Thoracic aorta (tissue), 2 donors: ENCODE measurements at places on chromosomes 1 and 21. TPM values are rescaled to one million over a fixed set of nuclear protein-coding genes. Genes with fewer than 3 reads are reported as not detected.

- peaks cover 14% of the 10 kb centered on the region for H3K4me1 ChIP-seq
- H3K27ac ChIP-seq = peak overlapping the region; percentile 81
- no peaks in the 10 kb centered on the region for H3K36me3 ChIP-seq
- H3K4me3 ChIP-seq = peak overlapping the region; percentile 56
- no peak for DNase-seq
Observed at GRCh38 chr1:23930861-23931490, 17.8 kb upstream of the CNR2 start.

DNA sequence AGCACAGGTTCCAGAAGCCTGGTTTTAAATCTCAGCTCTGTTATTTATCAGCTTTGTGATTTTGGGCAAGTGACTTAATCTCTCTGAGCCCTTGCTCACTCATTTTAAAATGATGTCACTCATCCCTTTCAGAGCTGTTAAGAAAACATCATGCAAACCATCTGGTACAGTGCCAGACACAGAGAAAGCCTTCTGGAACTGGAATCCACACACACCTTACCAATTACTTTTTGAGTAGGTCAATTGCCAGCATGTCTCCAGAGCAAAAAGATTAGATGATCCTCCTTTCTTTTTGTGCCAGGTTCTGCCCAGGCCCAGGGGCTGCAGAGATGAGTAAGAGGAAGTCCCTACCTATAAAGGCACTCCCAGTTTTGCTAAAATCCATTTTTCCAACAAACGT is 61.3 kb downstream of the ROR1 start:
- no peak for DNase-seq
- H3K36me3 ChIP-seq = no peaks in the 10 kb centered on the region

DNA sequence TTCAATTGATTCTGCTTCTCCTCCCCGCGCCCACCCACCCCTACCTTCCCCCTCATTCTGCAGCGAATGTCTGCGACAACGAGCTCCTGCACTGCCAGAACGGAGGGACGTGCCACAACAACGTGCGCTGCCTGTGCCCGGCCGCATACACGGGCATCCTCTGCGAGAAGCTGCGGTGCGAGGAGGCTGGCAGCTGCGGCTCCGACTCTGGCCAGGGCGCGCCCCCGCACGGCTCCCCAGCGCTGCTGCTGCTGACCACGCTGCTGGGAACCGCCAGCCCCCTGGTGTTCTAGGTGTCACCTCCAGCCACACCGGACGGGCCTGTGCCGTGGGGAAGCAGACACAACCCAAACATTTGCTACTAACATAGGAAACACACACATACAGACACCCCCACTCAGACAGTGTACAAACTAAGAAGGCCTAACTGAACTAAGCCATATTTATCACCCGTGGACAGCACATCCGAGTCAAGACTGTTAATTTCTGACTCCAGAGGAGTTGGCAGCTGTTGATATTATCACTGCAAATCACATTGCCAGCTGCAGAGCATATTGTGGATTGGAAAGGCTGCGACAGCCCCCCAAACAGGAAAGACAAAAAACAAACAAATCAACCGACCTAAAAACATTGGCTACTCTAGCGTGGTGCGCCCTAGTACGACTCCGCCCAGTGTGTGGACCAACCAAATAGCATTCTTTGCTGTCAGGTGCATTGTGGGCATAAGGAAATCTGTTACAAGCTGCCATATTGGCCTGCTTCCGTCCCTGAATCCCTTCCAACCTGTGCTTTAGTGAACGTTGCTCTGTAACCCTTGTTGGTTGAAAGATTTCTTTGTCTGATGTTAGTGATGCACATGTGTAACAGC is 339.9 kb downstream of the NTNG1 start:
- H3K27ac ChIP-seq = no peak overlapping the region
- no peak overlapping the region for H3K4me3 ChIP-seq

DNA sequence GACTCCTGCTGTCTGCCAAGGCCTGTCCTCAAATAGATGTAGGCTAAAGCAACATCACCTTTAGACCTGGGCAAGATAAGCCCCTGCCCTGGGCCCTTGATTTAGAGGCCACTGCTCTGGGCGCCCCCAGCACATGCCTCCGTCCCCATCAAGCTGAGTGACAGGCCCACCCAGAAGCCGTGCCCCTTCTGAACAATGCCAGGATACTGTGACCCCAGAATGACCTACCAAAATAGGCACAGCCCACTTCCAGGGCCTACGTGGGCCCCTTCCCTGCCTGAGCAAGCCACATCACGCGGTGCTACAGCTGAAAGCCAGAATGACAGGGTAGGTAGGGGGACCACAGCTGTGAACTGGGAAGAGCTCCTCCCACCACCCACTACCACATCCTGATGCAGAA is 24.7 kb upstream of the BECN2 start:
- H3K36me3 ChIP-seq = no peaks in the 10 kb centered on the region
- no peaks in the 10 kb centered on the region for H3K27me3 ChIP-seq
- H3K4me1 ChIP-seq = no peaks in the 10 kb centered on the region
- no peak overlapping the region for H3K27ac ChIP-seq
- H3K4me3 ChIP-seq = no peak overlapping the region

DNA sequence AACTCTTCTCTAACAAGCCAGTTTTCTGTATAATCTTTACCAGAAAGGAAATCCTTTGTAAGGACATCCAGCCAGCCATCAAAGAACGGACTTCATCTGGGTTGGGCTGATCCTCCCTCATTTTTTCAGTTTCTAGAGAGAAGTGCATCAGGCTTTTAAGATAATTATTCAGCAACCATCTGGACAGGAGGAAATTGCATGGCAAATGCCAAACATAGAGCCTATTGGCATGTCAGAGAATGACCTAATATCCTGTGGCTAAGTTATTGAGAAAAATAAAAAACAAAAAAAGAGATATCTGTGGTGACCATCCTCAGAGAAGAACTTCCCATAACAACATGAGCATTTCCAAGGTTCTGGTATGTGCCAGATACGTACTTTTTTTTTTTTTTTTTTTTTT is 74.9 kb upstream of the BEND5 start:
- H3K4me3 ChIP-seq = no peak overlapping the region
- H3K27ac ChIP-seq = no peak overlapping the region
- DNase-seq = no peak
- no peaks in the 10 kb centered on the region for H3K36me3 ChIP-seq

DNA sequence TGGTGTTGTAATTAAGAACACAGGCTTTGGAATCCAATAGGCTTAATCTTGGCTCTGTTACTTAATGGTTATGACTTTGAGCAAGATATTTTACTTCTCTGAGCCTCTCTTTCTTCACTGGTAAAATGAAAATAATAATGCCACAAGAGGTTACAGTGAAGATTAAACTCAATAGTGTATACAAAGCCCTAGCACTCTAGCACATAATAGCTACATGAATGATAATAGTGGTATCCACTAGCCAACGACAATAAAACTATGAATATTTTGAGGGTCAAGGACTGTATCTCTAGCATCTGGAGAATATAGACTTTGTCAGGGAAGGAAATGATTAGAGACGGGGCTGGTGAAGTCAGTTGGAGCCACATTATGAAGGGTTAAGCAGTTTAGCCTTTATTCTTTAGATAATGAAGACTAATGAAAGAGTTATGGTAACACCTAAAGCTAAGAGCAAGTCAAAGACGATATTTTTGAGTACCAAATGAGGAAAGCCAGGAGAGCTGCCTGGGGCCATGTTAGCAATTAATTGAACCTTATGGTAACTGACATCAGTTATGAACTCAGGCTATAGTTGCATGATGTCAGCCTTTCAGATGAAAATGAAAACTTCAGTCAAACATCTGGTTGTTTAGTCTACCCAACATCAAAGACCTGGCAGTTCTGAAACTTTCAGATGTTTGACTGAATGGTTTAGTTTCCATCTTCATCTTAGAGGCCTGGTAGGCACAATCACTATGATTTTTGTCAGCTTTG is 32.8 kb upstream of the RNF11 start:
- no peak overlapping the region for H3K27ac ChIP-seq
- no peak overlapping the region for H3K4me3 ChIP-seq
- DNase-seq = no peak
- no peaks in the 10 kb centered on the region for H3K27me3 ChIP-seq
- no peaks in the 10 kb centered on the region for H3K36me3 ChIP-seq
- H3K4me1 ChIP-seq = no peaks in the 10 kb centered on the region

GRCh38 chr1:20445956-20446355 is 40.1 kb downstream of the CAMK2N1 start:
- no peak for DNase-seq
- H3K4me3 ChIP-seq = no peak overlapping the region

- H3K27ac ChIP-seq = no peak overlapping the region
- DNase-seq = no peak
- no peaks in the 10 kb centered on the region for H3K36me3 ChIP-seq
- H3K27me3 ChIP-seq = no peaks in the 10 kb centered on the region
Observed at GRCh38 chr1:28136169-28136921, 40.1 kb downstream of the PTAFR start.

Gene CRTC2
- total RNA-seq = 22.6 TPM

Gene CELA3B
- not detected for total RNA-seq

DNA sequence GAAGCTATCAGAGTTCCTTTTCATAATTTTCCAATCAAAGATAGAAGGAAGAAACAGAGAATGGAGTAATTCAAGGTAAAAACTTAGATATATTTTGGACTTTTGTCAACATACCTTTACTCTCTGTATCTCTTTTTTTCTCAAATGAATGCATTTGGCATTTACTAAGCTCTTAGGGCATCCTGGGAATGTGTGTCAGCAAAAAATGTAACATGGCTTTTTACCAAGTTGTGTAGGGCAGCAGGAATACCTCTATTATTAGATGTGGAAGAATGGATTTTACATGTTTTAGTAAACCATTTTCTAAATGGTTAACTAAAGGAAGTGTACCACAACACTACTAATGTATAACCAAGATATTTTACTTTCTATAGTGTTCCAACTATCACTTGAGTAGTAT is 4.2 kb upstream of the COL11A1 start:
- H3K4me1 ChIP-seq = peaks cover 4% of the 10 kb centered on the region
- no peak for DNase-seq
- no peak overlapping the region for H3K4me3 ChIP-seq

GRCh38 chr1:23736437-23737134 is 6.7 kb upstream of the ELOA start:
- H3K27ac ChIP-seq = no peak overlapping the region
- no peaks in the 10 kb centered on the region for H3K4me1 ChIP-seq
- H3K36me3 ChIP-seq = no peaks in the 10 kb centered on the region
- no peaks in the 10 kb centered on the region for H3K27me3 ChIP-seq
- no peak for DNase-seq
- H3K4me3 ChIP-seq = no peak overlapping the region

Gene LY9
- total RNA-seq = 0.41 TPM

DNA sequence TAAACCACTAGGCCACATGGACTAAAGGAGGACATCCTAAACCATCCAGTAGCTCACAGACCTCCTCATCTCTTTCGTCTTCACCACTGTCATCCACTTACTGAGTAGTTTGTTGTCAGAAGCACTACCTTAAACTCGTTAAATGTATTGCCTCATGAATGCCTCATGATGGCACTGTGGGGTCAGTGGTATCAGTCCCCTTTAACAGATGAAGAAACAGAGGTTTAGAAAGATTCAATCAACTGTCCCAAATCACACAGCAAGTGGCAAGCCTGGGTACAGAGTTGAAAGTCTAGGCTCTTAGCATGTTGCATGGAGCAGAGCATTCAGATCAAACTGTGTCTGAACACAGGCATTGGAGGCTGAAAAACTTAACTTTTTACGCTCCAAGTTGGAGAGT is 183.6 kb upstream of the KIAA0040 start:
- H3K27me3 ChIP-seq = no peaks in the 10 kb centered on the region
- no peak overlapping the region for H3K27ac ChIP-seq
- no peak for DNase-seq
- H3K4me1 ChIP-seq = no peaks in the 10 kb centered on the region

Gene KIRREL1
- 136 TPM for total RNA-seq

DNA sequence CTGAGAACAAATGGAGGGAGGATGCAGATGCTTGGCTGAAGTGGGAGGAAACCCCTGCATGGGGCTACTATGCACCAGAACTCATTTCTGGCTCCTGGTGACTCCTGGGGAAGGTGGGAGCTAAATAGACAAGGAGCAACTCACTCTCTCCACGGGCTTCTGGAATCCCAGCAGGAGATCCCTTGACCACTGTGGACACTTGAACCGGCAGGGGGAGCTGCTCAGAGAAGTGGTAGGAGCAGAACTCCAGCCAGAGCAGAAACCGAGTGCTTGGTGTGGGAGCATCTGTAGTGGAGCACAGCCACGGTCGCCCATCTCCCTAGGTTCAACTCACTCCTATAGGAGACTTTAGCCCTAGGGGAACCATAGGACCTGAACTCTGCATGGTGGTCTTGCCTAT is 205.6 kb upstream of the GJB5 start:
- no peak for DNase-seq
- no peak overlapping the region for H3K27ac ChIP-seq
- H3K4me1 ChIP-seq = no peaks in the 10 kb centered on the region
- H3K36me3 ChIP-seq = no peaks in the 10 kb centered on the region

GRCh38 chr1:27144049-27144748 is 10.7 kb downstream of the SLC9A1 start:
- peak overlapping the region; percentile 91 for H3K27ac ChIP-seq
- H3K4me3 ChIP-seq = no peak overlapping the region
- H3K36me3 ChIP-seq = peaks cover 2% of the 10 kb centered on the region

Gene CACNA1E
- total RNA-seq = not detected

DNA sequence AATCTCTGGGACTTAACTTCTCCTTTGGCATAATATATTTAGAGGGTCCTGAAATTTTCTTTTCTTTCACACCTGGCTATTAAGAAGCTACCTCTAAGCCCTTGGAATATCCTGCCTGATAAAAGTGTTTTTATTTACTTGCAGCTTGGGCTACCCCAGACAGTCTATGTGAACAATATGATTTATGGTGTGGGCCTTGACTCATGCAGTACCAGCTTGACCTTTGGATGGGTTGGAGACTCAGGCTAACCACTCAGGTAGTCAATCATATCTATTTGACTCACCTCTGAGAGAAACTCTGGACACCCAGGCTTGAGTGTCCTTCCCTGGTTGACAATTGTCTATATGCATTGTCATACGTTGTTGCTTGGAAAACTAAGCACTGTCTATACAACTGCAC is 13.4 kb upstream of the PGBD2 start:
- DNase-seq = no peak
- no peak overlapping the region for H3K4me3 ChIP-seq
- no peaks in the 10 kb centered on the region for H3K4me1 ChIP-seq
- no peaks in the 10 kb centered on the region for H3K36me3 ChIP-seq
- H3K27ac ChIP-seq = no peak overlapping the region
- no peaks in the 10 kb centered on the region for H3K27me3 ChIP-seq

Gene MIA3
- total RNA-seq = 72.9 TPM

DNA sequence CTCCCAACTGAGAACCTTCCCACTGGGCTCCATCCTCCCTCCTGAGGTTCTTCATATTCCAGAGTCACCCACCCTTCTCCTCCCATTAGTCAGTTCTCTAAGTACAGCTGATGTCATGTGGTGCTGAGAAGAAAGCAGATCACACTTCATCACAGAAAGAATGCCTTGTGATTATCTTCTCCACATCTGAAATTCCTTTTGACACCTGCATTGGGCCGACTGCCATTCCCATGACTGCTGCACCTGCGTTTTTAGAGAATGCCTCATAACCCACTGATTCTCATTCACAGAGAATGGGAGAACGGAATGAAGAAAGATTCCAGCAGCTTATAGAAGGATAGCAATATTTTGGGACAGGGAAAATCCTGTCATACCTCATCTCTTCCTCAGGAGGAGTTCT is 14.3 kb downstream of the LEPR start:
- peaks cover 20% of the 10 kb centered on the region for H3K4me1 ChIP-seq
- H3K27ac ChIP-seq = no peak overlapping the region
- no peak overlapping the region for H3K4me3 ChIP-seq
- peaks cover 6% of the 10 kb centered on the region for H3K36me3 ChIP-seq
- H3K27me3 ChIP-seq = no peaks in the 10 kb centered on the region

Gene AK5
- total RNA-seq = 1.4 TPM

GRCh38 chr1:7476861-7477547 is 294.1 kb upstream of the VAMP3 start:
- DNase-seq = no peak
- H3K27me3 ChIP-seq = no peaks in the 10 kb centered on the region
- no peak overlapping the region for H3K4me3 ChIP-seq
- no peak overlapping the region for H3K27ac ChIP-seq
- H3K36me3 ChIP-seq = no peaks in the 10 kb centered on the region
